ENCODE measurements at places on chromosomes 7 and 10.
A peak's percentile ranks its signal among the peaks of the same experiment; 100 is the strongest.

- no peak for DNase-seq
Measured at GRCh38 chr10:104809288-104810090, 168.4 kb downstream of the SORCS3 start.

DNA sequence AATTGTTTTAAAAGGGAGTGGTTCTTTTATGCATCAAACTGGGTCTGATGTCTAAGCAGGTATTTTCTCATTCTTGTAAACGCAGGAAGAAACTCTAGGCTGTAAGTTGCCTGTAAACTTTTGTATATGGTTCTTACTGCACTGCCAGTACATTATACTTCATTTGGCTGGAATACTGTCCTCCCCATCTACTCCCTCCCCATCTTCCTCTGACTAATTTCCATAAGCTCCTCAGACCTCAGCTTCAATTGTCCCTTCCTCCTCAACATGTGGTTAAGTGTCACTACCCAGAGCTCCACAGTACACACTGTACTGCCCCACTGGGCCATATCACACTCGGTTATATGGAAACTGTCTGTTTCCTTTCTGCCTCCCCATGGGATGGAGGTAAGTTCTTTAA is 161.4 kb upstream of the MDFIC start:
- no peak for DNase-seq

DNA sequence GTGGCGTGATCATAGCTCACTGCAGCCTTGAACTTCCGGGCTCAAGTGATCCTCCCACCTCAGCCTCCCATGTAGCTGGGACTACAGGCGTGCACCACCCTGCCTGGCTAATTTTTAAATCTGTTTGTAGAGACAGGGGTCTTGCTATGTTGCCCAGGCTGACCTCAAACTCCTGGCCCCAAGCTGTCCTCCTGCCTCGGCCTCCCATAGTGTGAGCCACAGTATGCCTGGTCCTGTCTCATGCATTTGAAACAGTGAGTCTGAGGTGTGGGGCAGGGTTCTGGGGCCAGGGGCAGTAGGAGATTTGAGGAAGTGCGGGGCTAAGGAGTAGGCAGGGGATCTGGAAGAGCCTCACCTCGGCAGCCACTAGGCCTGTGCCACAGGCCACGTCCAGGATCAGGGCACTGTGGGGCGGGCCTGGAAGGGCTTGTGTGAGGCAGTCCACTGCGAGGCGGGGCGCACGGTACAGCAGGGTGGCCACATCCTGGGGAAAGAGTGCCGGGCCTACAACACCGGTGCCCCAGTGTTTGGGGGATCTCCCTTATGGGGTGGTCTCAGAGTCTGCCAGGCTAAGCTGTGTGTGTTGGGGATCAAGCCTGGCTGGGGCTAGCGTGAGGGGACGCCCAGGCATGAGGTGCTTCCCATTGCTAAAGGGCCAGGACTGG is 1.5 kb downstream of the METTL27 start:
- DNase-seq, result no peak

- DNase-seq, result no peak
Measured at GRCh38 chr10:47326306-47326926, 4.2 kb downstream of the GDF2 start.

GRCh38 chr10:71708301-71708703 is 11.3 kb downstream of the C10orf105 start:
- DNase-seq, result peak; percentile 64

DNA sequence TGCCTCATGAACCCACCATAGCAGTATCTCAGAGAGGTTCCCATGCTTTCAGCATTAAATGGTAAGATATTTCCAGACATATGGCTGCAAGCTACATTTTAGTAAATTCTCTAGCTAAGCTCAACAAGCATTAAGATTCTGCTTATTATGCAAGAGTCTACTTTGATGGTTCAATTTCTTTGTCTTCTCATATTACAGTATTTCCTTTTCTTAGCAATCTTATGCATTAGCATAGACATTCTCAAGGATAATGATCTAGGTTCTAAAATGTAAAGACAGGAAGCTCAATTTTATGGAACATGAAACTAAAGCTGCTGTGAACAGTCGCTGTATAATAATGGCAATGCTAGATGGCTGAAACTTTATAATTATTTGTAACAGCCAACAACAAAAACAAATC is 39.2 kb downstream of the MEOX2 start:
- DNase-seq, result no peak

DNA sequence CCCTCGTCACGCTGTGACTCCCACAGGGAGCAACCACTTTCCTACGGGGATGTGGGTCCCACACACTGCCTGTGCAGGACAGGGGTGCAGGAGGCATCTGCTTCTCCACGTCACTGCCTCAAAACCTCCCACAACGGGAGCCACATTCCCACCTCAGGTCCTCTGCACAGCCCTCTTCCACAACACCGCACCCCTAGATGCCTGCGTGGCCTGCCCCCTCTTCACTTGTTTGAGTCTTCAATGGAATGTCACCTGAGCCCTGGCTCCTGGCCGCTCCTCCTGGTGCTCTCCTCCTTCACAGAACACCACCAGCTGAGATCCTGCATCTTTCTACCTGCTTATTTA is 73.6 kb downstream of the MAD1L1 start:
- DNase-seq, result no peak

GRCh38 chr7:47027695-47028240 is 554.1 kb downstream of the TNS3 start:
- no peak for DNase-seq

GRCh38 chr10:117461766-117462423 is 80.7 kb upstream of the EMX2 start:
- no peak for DNase-seq

DNA sequence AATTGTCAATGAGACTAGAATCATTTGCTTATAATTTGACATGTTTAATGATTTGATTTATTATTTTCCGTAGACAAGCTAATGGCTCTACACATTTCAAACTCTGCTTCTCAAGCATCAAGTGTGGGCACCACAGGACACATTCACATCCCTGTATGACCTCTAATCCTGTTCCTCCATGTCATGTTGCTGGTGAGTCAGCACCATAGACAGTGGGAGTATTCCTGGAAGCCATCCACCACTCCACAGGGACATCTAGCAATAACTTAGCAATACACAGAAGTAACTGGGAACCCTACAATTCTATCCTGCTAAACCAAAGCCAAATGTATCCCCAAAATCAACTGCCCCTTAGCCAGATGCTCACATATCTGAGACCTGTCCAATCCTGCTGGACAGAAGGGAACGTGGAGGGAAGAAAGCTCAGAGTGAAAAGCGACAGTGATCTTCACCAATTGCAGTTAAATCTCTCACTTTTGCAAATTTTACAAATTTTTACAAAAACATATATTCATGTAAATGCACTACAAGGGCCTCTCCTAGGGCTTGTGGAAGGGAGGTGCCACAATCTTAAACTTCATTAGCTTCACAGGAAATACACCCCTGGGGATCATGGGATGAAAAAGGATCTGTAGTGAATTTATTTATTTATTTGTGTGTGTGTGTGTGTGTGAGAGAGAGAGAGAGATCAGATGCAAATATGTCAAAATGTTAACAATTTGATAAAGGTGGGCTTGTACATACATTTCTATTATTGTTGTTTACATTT is 126.5 kb downstream of the GFRA1 start:
- no peak for DNase-seq

GRCh38 chr7:157430721-157431120 is 93.9 kb downstream of the DNAJB6 start:
- no peak for DNase-seq

GRCh38 chr10:84540022-84540616 is 211.7 kb downstream of the CCSER2 start:
- no peak for DNase-seq
